ENCODE measurements at places on chromosomes 1 and 21.
A peak's percentile ranks its signal among the peaks of the same experiment; 100 is the strongest.

DNA sequence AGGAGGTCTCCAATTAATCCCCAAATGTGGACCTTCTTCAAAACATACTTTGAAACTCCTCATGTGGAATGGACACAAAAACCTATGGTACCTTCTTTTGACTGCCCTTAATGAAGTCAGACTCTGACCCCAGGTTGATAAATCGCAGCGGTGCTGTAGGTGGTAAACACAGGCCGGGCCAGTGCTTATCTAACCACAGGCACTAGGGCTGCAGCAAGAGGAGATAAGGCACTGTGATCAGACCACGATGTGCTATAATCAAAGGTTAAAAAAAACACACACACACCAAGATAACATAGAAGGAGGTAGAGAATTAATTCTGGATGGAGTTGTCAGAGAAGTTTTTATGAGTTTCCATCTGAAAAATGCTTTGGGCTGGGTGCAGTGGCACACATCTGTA is 52.3 kb upstream of the SIPA1L2 start:
- H3K27ac ChIP-seq: no peak overlapping the region
- no peaks in the 10 kb centered on the region for H3K4me1 ChIP-seq
- H3K4me3 ChIP-seq: no peak overlapping the region
- no peak for DNase-seq
- H3K27me3 ChIP-seq: no peaks in the 10 kb centered on the region

GRCh38 chr1:168396940-168397684 is 116.4 kb downstream of the TBX19 start:
- no peak overlapping the region for H3K27ac ChIP-seq
- H3K4me3 ChIP-seq: no peak overlapping the region
- peaks cover 1% of the 10 kb centered on the region for H3K27me3 ChIP-seq
- no peaks in the 10 kb centered on the region for H3K36me3 ChIP-seq

- peaks cover 5% of the 10 kb centered on the region for H3K27me3 ChIP-seq
- H3K27ac ChIP-seq: no peak overlapping the region
These were observed 28.7 kb downstream of the CDK18 start for GRCh38 chr1:205532996-205533735.

DNA sequence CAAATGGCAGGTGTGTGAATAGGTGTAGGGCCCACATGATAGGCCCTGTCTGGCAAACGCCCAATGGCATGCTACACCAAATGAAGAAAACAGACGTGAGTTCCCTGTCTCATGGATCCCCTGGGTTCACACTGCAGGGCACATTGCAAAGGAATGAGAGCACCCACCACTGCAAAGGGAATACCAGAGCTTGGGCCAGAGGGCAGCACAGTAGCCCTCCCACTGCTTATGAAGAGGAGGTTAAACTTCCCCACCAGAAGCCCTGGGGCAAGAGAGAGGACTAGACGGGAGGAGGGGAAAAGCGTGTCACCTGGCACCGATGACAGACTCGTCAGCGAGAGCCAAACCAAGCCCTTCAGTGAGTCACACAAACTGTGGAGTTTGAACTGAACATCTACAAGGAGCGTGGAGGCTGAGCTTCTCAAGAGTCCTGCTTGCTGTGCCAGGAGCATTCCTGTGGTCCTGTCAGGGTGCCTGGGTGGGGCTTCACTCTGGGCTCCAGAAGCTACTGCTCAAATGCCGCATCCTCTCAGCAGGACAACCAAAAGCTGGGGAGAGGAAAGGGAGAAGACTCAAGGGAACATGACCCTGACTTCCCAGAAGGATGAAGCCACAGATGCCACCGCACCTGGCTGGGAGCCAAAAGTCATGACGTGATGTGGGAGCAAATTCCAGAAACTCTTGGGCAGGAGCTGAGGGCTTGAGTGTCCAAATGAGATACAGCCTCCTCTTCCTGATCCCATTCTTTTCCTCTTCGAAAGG is 61.1 kb downstream of the TOMM20 start:
- H3K27ac ChIP-seq: no peak overlapping the region
- peaks cover 2% of the 10 kb centered on the region for H3K4me1 ChIP-seq
- H3K27me3 ChIP-seq: no peaks in the 10 kb centered on the region
- H3K4me3 ChIP-seq: no peak overlapping the region
- no peak for DNase-seq
- no peaks in the 10 kb centered on the region for H3K36me3 ChIP-seq

- no peaks in the 10 kb centered on the region for H3K36me3 ChIP-seq
- no peaks in the 10 kb centered on the region for H3K4me1 ChIP-seq
- no peak overlapping the region for H3K27ac ChIP-seq
- DNase-seq: peak; percentile 58
- peak overlapping the region; percentile 31 for H3K4me3 ChIP-seq
- peaks cover 52% of the 10 kb centered on the region for H3K27me3 ChIP-seq
These were observed 2.1 kb downstream of the KIF26B start for GRCh38 chr1:245156736-245157505.

DNA sequence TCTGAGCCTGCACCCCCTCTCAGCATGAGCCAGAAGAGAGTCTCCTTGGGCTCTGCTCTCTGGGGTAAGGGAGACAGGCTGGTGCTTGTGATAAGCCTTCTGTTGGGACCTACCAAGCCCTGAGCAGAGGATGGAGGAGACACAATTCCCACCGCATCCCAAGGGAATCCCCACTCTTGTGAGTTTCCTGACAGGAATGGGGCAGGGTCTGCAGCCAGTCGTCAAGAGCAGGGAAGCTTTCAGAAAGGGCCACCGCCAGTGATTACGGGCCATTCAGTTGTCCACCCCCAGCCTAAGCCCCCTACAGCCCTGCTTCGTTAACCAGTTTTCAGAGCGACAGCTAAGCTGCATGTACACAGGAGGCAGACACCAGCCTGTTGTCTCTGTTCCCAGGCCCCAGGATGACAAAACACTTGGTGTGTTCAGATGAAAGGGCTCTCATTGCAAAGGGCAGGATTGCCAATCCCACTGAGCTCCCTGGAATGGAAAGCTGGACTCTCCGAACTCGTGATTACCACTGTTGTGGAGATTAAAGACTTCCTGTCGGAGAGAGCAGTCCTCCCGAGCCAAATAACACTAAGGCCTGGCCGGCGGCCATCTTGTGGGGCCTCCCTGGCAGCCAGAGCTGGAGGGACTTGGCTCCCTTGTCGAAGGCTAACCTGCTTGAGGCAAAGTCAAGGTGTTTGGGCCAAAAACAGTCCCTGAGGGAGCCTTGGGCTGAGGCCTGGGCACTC is 37.4 kb upstream of the SLC30A1 start:
- DNase-seq: no peak
- no peaks in the 10 kb centered on the region for H3K27me3 ChIP-seq

- no peak for DNase-seq
- no peak overlapping the region for H3K27ac ChIP-seq
- peaks cover 16% of the 10 kb centered on the region for H3K4me1 ChIP-seq
- no peaks in the 10 kb centered on the region for H3K27me3 ChIP-seq
- H3K36me3 ChIP-seq: peaks cover 5% of the 10 kb centered on the region
- H3K4me3 ChIP-seq: no peak overlapping the region
These were observed 16.2 kb upstream of the SLC2A1 start for GRCh38 chr1:42974767-42975437.

DNA sequence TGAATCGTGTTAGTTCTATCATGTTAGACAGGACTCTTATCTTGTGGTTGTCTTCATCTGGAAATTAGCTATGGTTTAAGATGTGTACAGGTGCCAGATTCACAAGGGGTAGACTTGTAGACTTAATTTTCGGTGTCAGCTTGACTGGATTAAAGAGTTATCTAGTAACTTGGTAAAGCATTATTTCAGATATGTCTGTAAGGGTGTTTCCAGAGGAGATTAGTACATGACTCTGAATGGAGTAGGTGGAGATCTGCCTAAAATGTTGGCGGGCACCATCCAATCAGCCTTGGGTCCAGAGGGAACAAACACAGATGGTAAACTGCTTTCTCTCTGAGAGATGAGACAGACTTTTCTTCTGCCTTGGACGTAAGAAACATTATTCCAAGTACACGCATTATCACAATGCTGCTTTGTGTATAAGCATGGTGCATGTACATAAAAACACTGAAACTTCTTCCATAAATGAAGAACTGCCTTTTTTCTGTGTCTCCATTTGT is 434.6 kb downstream of the SMYD3 start:
- H3K4me3 ChIP-seq: no peak overlapping the region
- peaks cover 10% of the 10 kb centered on the region for H3K4me1 ChIP-seq
- DNase-seq: no peak
- no peak overlapping the region for H3K27ac ChIP-seq
- no peaks in the 10 kb centered on the region for H3K27me3 ChIP-seq

DNA sequence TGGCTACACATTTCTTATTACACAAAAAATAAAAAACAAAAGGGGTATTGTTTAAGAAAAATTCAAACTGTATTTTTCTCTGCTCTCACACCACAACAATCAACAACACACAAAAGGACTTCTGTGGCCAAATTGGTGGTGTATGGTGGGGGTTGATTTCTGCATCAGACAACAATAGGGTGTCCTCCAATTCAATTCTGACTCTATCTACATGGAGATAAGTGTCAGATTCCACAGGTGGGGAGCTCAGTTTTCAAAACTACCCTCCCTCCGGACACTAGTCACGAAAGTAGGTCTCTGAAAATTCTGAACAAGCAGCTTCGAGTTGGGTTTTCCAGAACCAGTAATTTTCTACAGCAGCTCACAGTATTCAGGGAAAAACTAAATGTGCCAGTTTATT is 744.9 kb upstream of the NCAM2 start:
- H3K36me3 ChIP-seq: no peaks in the 10 kb centered on the region
- H3K27me3 ChIP-seq: no peaks in the 10 kb centered on the region
- no peak overlapping the region for H3K4me3 ChIP-seq
- H3K4me1 ChIP-seq: peaks cover 3% of the 10 kb centered on the region

DNA sequence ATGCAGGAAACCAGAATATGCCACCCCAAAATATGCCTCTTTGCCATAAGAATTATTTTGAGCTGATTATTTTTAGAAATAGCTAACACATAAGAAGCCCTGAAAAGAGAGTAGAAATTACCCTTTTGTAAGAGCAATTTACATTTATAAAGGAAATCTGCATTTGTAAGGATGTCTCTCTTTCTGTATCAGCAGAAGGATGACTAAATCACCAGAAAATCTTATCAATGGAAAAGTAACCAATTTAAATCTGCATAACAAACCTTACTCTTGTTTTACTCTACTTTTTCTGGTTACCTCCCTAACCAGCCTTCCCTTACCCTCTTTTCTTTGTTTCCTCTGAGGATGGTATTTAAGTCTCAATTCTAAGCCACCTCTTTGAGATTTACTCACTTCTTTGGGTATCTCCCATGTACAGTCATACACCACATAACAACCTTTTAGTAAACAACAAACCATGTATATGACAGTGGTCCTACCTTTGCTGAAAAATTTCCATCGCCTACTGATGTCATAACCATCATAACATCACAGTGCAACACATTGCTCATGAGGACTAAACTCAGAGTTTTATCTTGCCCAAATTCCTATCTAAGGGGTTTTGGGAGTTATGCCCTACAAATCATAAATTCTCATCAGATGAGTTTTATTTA is 126.6 kb upstream of the PLPPR4 start:
- no peak overlapping the region for H3K4me3 ChIP-seq
- H3K27me3 ChIP-seq: no peaks in the 10 kb centered on the region
- H3K4me1 ChIP-seq: no peaks in the 10 kb centered on the region

- H3K4me3 ChIP-seq: no peak overlapping the region
- H3K4me1 ChIP-seq: no peaks in the 10 kb centered on the region
- no peaks in the 10 kb centered on the region for H3K36me3 ChIP-seq
- no peaks in the 10 kb centered on the region for H3K27me3 ChIP-seq
- no peak overlapping the region for H3K27ac ChIP-seq
- DNase-seq: no peak
These were observed 215.8 kb upstream of the JUN start for GRCh38 chr1:58999676-59000075.

GRCh38 chr21:36589352-36589971 is 109.5 kb upstream of the SIM2 start:
- DNase-seq: no peak
- H3K27me3 ChIP-seq: no peaks in the 10 kb centered on the region
- H3K4me3 ChIP-seq: no peak overlapping the region
- no peak overlapping the region for H3K27ac ChIP-seq

DNA sequence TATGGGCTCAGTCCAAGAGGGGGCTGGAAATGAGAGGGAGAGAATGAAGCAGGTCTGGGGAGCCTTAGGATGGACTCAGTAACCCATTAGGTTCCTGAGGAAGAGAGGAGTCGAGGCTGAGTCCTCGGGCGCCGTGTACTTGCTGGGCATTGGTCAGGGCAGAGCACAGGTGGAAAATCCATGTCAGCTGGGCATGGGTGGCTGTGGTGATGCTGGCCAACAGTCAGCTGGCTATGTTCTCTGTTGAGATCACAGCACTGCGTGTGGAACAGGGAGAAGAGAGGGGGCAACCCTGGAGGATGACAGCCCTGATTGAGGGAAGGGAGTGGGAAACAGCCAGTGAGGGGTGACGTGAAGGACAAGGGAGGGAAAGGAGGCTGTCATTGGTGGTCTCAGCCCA is 43.1 kb upstream of the CLSTN1 start:
- no peak for DNase-seq
- H3K4me3 ChIP-seq: no peak overlapping the region
- H3K27me3 ChIP-seq: no peaks in the 10 kb centered on the region
- H3K4me1 ChIP-seq: no peaks in the 10 kb centered on the region

DNA sequence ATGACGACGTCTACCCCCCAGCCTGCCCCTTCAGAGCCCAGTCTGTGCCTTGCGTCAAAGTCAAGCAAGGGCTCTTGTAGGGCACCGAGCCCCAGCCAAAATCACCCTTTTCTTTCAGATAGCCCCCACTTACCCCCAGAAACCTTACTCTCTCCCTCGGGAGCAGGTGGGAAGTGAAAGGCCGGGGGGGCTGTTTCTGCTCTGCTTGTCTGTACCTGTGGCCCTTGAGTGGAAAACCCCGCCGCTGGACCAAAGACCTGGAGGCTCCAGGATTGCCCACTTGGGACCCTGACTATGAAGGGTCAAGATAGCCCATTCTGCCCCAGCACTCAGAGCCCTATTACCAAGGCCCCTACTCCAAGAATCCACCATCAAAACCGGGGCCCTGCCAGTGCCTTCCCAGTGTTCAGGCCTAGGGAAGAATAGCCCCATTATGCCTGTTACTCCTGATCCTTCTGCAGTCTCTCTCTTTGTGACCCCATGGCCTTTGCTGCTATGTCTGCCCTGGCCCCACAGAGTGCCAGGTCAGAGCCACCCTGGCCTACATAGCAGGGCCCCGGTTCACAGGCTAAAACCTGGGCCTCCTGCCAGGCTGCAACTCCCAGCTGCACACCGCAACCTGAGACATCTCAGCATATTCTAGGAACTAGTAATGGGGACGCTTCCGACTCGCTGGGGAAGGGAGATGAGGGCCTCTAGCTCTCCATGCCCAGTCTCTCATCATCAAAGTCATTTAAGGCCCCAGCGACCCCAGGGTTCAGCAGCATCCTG is 22.2 kb upstream of the HPDL start:
- DNase-seq: no peak
- peak overlapping the region; percentile 93 for H3K27ac ChIP-seq
- peaks cover 24% of the 10 kb centered on the region for H3K4me1 ChIP-seq
- H3K4me3 ChIP-seq: peak overlapping the region; percentile 76
- no peaks in the 10 kb centered on the region for H3K27me3 ChIP-seq
- no peaks in the 10 kb centered on the region for H3K36me3 ChIP-seq

- H3K4me1 ChIP-seq: peaks cover 23% of the 10 kb centered on the region
- H3K4me3 ChIP-seq: no peak overlapping the region
- no peaks in the 10 kb centered on the region for H3K36me3 ChIP-seq
- H3K27ac ChIP-seq: no peak overlapping the region
- no peak for DNase-seq
- H3K27me3 ChIP-seq: no peaks in the 10 kb centered on the region
These were observed 88.7 kb downstream of the ITPKB start for GRCh38 chr1:226650236-226650841.

GRCh38 chr1:37945743-37946702 is 830 bp downstream of the INPP5B start:
- no peaks in the 10 kb centered on the region for H3K27me3 ChIP-seq
- no peak for DNase-seq
- no peaks in the 10 kb centered on the region for H3K4me1 ChIP-seq
- no peaks in the 10 kb centered on the region for H3K36me3 ChIP-seq
- H3K4me3 ChIP-seq: peak overlapping the region; percentile 89

Measured in H1 (cell line).